Renal pelvis (tissue), 12 donors: ENCODE measurements at places on chromosomes 6 and 20.

- no peak for DNase-seq
These were observed 218.4 kb upstream of the GGTLC1 start for GRCh38 chr20:24206995-24207394.

GRCh38 chr20:45970646-45971424 is 1.2 kb downstream of the ZNF335 start:
- no peak for DNase-seq

- no peak for DNase-seq
These were observed 30.0 kb upstream of the PTGIS start for GRCh38 chr20:49597825-49598395.

DNA sequence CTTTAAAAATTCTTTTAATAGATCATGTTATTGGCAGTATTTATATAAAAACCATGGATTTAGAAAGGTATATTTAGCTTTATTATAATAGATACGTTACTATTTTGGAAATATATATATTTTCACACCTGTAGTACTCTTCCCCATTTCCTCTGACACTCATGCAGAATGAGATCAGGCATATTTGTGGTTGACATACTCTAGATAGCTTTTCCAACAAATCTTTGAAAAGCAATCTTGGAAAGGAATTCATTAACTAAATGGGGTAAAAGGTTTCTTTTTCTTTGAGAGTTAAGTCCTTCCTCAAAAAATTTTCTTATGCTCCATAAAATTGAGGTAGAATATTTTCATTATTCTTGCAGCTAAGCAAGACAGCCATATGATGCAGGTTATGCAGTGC is 14.5 kb downstream of the ASF1A start:
- DNase-seq, result no peak

DNA sequence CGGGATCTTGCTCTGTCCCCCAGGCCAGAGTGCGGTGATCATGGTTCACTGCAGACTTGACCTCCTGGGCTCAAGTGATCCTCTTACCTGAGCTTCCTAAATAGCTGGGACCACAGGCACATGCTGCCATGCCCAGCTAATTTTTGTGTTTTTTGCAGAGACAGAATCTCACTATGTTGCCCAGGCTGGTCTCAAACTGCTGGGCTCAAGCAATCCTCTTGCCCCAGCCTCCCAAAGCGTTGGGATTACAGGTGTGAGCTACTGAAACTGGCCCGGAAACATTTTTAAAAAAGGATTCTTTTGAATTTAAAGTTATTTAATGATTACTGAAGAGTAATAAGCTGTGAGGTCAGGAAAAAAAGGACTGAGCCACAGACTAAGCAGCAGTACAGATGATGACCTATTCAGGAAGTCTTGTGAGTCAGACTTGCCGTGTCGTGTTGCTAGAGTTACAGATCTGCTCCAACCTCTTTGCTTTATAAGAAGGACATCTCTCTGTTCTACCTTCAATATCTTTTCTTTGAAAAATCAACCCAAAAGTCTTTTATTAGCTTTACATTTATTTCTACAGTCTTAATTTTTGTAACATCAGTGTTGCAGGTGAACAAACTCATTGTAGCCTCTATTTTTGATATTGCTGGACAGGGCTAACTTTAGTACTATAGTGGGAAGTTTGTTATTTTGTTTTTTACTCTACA is 108.7 kb downstream of the NCOA3 start:
- DNase-seq, result no peak

- DNase-seq, result no peak
These were observed 330.7 kb downstream of the COL12A1 start for GRCh38 chr6:74875193-74875592.

DNA sequence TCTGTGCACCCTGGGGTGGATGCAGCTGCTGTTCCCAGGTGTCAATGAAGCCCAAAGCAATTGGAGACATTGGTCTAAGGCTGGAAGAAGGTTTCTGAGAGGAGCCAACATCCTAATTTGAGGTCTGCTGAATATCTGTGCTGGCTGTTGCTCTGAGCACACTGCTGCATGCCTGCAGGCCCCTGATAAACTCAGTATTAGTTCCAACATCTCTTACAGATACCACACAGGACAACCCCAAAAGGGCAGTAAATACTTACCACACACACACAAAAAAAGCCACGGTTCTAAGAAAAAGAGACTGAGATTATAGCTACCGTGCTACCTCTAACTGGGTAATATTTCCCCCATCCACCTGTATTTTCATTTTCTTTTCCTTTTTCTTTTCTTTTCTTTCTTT is 164.3 kb upstream of the SOX4 start:
- no peak for DNase-seq

- DNase-seq, result no peak
These were observed 6.6 kb downstream of the NAPB start for GRCh38 chr20:23414526-23415188.

DNA sequence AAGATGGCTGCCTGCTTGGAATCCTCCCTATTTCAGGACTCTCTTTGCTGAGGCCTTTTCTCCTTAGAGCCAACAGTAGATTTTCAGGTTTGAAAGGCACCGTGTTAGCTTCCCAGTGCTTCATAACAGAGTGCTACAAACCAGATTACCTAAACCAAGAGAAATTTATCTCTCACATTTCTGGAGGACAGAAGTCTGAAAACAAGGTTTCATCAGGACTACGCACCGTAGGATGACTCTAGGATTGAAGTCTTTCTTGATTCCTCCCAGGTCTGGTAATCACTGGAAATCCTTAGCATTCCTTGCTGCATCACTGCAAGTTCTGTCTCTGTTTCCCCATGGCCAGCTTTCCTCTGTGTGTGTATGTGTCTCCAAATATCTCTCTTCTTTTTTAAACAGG is 508.4 kb upstream of the GJE1 start:
- no peak for DNase-seq

DNA sequence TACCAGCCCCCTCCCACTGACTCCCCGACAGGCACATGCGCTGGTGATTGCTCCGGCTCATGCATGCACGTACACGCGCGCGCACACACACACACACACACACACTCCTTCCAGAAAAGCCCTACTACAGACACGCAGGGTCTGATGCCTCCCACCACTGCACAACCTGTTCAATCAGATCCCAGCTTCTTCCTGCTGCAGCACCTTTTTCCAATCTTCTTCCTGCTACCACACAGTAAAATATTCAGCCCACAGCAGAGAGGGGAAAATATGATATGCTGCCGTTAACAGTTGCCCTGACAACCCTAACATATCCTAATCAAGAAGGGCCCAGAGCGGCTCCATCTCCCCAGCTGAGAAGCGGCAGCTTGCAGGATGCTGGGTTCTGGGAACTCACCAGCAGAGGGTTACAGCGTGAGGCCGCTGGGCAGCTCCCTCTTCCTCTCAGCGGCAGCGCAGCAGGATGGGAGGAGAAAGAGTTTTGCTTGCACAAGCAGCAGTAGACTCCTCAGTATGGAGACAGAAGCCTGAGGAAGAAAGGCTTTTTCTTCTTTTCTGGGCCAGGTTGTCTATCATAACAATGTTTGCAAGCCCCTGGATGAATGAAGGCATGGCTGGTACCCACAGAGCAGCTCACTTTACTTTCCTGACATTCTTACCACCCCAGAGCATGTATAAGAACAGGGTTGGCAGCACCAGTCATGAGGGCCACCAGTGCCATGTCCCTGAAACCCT is 23.9 kb downstream of the MAP7 start:
- peak; percentile 44 for DNase-seq
